Activated naive CD4-positive, alpha-beta T cell treated with Interleukin-2 at 50 U/mL for 16 hours (primary cell): ENCODE measurements at places on chromosomes 5 and 9.

GRCh38 chr5:12023614-12024241, 119.5 kb upstream of the CTNND2 start:
- no peak for DNase-seq

GRCh38 chr5:56549096-56549886, 266.1 kb upstream of the MAP3K1 start:
- DNase-seq: no peak

DNA sequence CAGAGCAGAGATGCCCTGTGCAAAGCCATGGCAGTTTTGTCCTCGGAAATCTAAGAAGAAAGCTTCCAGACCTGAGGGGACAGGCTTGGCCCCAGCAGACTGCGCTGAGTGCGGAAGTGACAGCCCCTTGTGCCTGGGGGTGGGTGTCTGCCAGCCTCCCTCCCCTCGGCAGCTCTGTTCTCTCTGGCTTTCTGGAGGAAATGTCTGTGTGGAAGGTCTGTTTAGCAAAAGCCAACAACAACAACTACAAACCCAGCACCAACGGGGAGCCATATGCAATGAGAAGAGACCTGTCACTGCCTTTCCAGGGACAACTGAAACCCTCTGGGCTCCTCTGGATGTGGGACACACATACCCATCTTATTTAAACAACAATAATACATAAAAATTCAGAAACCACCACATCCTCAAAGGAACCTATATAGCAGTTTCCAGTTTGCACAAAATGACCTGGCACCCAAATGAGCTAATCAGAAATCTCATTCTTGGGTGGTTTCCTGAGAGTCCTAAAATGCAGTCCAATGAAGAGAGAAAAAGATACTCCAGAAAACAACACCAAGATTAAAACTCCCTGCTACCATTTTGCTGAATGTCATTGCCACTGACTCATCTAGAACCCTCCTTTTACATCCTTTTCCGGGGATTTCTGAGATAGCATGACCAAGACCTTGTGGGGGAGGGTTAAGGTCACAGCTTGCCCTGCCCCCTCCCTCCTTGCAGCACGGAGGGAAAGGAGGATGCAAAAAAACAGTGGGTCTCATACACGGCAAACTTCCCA, 97.7 kb downstream of the AK8 start:
- DNase-seq: no peak

- no peak for DNase-seq
These were observed 60.1 kb upstream of the ITGA1 start for GRCh38 chr5:52727576-52727975.
